ENCODE measurements at places on chromosomes 11 and 22.
A peak's percentile ranks its signal among the peaks of the same experiment; 100 is the strongest.

- DNase-seq: no peak
These were observed 287.9 kb upstream of the MPPED2 start for GRCh38 chr11:30873924-30874610.

- no peak for DNase-seq
These were observed 14.8 kb downstream of the PIWIL4 start for GRCh38 chr11:94581926-94582325.

GRCh38 chr11:13126430-13126829 is 117.3 kb downstream of the RASSF10 start:
- peak; percentile 98 for DNase-seq

GRCh38 chr11:133917921-133918607 is 38.7 kb downstream of the IGSF9B start:
- no peak for DNase-seq

- DNase-seq: no peak
These were observed 3.0 kb upstream of the SWAP70 start for GRCh38 chr11:9660886-9661285.

GRCh38 chr11:102685754-102686153 is 19.8 kb downstream of the MMP27 start:
- no peak for DNase-seq

DNA sequence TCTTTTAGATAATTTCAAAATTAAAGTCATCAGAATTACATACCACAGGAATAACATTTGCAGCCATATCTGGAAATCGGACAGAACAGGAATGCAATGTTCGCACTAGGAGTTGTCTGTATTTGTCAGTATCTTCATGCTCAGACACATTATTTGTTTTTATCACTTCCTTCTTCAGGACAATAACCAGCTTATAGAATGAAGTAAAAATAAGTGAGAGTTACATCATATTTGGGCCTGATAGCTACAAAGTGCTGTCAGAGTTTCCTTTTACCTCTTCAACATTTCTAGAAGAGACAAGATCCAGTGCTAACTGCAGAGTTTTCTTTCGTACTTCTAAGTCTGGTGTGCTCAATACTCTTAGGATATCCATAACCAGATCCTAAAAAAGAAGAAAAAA is 18.9 kb downstream of the COPB1 start:
- DNase-seq: no peak

DNA sequence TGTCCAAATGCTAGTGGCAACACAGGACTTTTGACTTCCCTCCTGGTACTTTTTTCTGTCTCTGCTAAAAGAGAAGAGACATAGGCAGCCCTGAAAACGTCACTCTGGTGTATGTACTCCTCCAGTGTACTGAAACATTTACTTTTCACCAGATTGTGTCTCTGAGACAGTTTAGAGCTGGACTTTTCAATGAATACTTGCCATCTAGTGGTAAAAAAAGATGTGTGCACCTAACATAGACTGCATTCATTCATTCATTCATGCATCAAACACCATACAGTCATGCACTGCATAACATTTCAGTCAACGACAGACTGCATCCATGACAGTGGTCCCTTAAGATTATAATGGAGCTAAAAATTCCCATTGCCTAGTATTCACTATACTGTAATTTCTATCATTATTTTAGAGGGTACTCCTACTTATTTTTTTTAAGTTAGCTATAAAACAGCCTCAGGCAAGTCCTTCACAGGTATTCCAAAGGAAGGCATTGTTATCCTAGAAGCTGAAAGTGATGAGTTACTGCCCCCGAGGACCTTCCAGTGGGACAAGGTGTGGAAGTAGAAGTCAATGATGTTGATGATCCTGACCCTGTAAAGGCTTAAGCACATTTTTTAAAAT is 186.2 kb downstream of the SPON1 start:
- peak; percentile 49 for DNase-seq

- peak; percentile 52 for DNase-seq
These were observed 17.7 kb upstream of the PRDM10 start for GRCh38 chr11:130020323-130020722.

DNA sequence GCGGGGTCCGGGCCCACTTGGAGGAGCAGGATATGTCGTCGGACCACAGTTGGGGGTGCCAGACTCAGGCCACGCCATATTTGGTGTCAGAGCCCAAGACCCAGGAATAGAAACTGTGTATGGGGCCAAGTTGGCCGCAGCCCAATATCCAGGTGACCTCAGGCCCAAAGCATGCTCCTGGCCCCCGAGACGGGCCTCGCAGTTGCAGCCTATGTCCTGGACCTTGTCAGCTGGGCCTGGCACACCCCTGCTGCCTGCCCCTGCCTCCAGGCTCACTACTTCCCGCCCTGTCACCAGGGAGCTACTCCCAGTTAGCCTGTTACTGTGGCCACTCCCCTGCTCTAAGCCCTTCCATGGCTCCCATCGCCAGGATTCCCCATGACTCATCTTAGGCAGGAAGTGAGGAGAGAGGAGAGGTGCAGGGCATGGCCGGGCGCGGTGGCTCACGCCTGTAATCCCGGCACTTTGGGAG is 23.1 kb downstream of the A4GALT start:
- peak; percentile 78 for DNase-seq

DNA sequence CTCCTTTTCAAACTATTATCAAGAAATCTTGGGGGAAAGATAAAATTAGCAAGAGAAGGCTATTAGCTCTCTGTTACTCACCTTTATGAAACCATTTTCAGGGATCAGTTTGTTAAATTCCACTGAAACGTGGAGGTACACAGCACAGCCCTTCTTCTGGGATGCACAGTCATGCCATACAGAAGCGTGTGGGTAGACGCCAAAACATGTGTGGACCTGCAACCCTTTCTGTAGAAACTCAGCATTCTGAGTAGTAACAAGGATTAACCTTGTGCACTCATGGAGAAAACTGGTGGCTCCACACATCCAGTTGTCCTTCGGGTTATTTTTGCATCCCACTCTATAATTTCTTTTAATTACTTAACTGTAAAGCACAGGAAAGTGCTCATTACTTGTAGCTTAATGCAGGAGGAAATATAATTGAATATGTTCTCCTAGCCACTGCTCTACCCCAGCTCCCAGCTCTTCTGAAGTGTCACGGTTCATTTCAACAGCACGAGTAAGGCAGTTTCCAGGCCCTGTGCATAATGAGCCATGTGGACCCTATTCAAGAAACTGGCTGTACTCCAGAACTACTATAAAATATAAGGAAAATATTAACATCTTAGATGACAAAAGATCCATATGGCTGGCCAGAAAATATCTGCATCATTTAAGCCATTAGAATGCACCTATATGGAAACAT is 26.1 kb downstream of the BDNF start:
- DNase-seq: no peak

GRCh38 chr11:12249590-12250260 is 127.6 kb upstream of the PARVA start:
- no peak for DNase-seq

DNA sequence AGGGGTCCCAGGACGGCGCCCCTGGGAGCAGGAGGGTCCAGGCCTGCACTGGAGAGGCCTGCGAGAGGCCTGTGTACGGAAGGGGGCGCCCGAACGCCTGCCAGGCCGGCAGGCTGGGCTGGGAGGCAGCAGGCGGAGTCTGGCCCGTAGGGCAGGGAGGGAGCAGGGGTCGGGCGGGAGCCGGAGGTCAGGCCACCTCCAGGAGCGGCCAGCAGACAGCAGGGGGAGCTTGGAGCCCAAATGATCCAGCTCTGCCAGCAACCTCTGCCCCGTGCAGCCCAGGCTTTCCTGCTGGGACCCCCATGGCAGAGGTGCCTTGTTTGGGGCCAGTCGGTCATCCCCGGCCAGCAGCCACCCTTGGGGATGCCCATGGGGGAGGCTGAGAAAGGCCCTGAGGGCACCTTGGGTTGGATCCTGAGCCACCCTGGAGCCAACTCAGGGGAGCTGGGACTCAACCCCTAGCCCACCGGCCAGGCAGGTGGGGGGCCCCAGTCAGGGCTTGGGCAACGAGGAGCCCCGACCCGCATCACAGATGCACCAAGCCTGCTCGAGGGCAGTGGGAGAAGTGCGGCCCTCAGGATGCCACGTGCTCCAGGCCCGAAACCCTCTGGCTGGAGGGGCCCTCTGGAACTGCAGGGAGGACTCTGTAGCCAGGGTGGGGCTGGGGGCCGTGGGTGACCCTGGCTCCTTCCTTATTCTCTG is 9.6 kb upstream of the SYT8 start:
- DNase-seq: peak; percentile 78

- DNase-seq: no peak
These were observed 17.5 kb downstream of the NFAM1 start for GRCh38 chr22:42414565-42415303.

DNA sequence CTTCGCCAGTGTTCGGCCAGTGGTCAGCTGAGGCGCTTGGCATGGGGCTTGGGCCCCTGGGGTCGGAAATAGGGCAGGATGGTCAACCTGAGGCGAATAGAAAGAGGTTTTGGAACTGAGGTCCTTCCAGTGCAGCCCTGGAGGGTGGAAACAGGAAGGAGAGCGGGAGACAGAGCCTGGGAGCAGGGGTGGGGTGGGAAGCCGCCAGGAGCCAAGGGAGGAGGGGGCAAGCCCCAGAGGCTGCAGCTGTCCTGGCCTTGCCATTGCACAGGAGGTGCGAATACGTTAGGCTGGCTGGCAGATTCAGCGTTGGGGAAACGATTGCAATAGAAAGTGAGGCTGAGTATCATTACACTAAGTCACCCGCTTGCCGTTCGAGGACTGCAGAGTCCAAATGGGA is 13.9 kb upstream of the KCTD17 start:
- no peak for DNase-seq

DNA sequence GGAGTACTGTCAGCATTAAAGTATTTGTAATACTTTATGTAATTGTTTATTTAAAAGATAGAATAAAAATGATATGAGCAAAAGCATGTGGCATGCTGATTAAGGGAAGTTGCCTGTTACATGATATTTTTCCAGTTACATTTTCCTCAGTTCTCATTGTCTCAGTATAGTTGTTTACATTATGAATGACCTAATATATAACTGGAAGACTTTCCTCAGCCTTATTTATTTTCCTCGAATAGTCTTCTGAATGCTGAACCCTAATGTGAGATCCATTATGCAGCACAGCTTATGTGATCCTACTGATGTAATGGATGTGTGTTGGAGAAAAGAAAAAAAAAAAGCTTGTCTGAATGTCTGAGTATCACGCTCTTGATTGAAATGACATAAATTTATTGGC is 95.5 kb downstream of the LUZP2 start:
- no peak for DNase-seq

DNA sequence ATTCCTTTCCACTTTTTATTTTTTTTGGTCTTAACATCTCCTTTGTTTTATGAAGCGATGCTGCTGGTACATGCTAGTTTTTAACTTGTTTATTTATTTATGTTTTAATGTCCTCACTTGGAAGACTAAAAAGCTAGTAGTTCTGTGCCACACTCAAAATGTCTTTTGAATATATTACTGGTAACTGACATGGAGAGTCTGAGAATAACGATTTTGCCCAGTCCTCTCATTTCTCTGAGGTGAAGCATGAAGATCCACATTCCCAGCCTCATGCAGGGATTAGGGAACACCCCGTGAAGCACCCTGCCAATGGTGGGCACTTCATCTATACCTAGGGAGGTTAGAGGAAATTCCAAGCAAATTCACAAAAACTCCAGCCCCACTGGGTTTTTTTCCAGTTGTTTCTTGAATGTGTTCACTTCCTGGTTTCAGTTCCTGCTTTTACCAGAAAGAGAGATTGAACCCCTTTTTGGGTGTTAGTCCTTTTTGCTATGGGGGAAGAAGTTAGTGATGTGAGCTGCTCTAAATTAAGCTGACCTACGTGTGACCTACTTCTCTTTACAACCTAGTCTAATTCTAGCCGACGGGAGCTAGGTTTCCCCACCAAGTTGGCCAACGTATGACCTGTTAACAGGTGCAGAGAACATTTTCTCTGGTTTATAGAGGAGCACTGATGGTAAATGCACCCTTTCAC is 106.1 kb downstream of the SLC1A2 start:
- DNase-seq: no peak

DNA sequence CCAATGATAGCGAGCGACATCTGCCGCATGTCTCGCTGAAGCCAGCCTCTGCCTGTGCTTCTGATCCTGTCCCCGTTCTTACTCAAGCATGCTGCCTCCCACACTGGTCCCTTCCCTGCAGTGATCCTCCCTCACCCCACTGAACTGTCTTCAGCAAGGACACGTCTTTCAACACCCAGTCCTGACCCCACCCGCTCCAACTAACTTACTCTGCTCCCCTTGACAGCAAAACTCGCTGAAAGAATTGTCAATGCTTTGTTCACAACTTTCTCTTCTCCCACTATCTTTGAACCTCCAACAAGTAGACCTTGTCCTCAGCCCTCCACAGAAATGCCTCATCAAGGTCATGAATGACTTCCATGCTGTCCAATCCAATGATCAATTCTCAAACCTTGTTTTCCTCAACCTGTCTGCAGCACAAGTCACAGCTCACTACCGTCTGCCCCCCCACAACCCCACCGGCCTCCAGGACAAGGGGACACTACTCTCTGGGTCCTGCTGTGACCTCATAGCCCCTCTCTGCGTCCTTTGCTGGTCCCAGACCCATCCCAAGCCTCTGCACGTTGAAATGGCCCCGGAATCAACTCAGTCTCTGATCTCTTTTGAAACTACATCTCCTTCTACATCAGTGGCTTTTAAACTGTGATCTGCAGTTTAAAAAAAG is 108.0 kb downstream of the MICAL3 start:
- no peak for DNase-seq

DNA sequence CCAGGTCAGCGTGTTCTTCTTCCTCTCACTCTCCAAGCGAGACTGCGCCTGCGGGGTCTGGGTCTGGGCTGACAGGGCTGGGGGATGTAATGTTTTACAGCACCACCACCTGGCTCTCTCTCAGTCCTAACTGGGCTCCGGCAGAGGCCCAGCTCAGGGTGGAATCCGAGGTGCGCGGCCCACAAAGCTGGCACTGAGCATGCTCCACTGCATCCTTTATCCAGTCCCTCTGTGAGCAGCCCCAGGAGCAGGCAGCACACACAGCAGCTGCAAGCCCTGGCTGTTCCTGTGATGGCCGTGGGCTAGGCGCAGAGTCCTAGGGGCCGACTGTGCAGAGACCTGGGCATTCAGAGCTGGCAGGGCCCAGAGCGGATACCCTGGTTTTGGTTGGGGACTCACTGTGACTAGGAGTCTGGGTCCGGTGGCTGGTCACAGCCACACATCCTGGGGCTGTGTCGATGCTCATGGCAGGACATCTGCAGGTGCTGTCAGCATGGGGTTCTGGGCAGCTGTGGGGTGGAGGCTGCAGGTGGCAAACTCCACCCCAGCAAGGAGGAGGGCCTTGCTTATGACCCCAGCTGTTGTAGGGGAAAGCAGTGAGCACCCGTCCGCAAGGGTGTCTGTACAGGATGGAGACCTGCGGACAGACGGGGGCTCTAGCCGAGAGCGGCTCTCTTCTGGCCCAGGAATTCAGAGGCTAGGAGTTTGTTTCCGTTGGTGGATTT is 4.0 kb downstream of the LRRC75B start:
- DNase-seq: no peak

GRCh38 chr22:38081941-38082828 is 1.8 kb downstream of the SLC16A8 start:
- no peak for DNase-seq

- no peak for DNase-seq
These were observed 30.6 kb downstream of the ACER3 start for GRCh38 chr11:76891285-76891684.
